ENCODE measurements at places on chromosomes 5 and 9. TPM values are rescaled to one million over a fixed set of nuclear protein-coding genes. Genes with fewer than 3 reads are reported as not detected.

DNA sequence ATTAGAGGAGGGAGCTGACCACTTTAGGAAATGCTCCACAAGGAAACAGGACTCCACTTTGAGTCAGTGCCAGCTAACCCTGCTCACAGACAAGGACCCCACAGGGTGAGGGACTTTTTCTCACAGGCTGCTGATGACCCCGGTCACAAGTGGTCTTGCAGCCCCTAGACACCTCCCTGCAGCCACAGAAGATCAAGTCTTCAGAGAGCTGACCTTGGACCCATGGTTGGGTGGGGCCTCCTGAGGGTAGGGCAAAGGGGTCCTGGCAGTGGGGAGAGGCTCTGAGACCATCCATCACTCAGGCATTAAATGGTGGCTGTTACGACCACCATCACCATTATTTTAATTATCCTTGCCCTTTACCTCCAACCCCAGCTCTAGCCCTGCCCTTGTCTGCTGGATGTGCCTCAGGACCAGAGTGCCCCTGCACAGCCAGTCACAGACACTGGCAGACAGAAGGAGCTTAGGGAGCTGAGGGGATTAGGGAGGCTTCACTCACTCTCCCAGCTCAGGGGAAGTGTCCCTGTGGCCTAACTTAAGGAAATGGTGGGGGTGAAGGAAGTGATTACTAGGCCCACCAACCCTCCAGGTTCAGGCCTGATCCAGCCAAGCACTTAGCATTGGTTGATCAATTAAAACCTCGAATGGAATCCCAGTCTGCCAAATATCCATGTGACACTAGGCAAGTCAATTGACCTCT is 1.6 kb downstream of the ACSL6 start:
- peaks cover 18% of the 10 kb centered on the region for H3K27me3 ChIP-seq
- H3K4me3 ChIP-seq: no peak overlapping the region

RXRA gene
- 85.2 TPM for total RNA-seq

DNA sequence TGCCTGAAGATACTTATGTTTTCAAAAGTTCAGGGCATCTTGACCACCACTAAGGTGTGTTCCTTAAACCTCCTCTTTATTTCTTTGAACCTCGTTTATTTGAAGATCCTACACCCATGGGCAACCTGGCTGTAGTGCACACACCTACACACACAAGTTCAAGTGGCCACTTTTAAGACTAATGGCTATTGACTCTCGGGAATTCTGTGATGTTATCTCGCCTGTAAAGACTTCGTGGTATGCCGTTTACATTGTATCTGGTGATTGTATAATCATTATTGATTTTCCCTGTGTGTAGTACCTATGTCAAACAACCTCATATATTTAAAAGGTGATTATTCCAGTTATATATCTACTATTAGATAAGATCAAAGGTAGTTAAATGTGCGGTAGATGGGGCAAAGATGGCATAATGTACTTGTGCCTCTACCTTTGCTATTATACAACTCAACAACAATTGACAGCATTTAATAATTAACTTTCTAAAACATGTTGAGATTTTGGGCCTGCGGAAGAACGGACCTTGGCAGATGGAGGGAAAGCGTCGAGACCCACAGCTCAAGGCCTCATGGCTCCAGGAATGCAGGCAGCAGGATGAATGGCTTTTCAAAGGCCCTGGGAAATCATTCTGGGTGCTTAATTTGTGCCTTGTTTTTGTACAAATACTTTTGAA is 51.4 kb upstream of the IRX2 start:
- H3K4me1 ChIP-seq: peaks cover 2% of the 10 kb centered on the region
- peak; percentile 74 for DNase-seq
- no peak overlapping the region for H3K27ac ChIP-seq
- H3K4me3 ChIP-seq: no peak overlapping the region

DNA sequence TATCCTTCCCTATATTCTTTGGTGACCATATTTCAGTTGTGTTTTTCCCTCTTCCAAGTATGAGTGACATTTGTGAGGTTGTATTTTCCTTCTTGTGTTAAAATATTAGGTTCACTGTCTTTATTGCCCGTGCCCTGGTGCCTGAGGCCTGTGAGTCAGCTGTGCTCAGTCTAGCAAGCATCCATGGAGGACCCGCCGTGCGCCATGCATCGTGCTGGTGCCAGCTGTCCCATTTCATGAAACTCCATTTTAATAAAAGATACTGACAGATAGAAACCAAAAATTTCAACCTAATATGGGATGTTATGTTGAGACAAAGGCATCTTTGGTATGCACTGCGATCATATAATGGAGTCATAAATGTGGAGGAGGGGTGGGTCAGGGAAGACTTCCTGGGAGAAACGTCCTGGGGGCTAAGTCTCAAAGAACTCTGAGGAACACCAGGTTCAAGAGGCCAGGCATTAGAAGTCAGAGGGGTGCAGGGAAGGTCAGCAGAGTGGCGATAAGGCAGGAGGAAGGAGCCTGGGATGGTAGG is 34.0 kb upstream of the FGF1 start:
- H3K4me1 ChIP-seq: no peaks in the 10 kb centered on the region
- no peak overlapping the region for H3K4me3 ChIP-seq
- no peak for DNase-seq
- no peaks in the 10 kb centered on the region for H3K36me3 ChIP-seq
- no peaks in the 10 kb centered on the region for H3K27me3 ChIP-seq

- no peak for DNase-seq
- no peaks in the 10 kb centered on the region for H3K36me3 ChIP-seq
- no peak overlapping the region for H3K27ac ChIP-seq
- H3K4me1 ChIP-seq: no peaks in the 10 kb centered on the region
Measured at GRCh38 chr5:158451203-158451992, 592.5 kb upstream of the CLINT1 start.

DNA sequence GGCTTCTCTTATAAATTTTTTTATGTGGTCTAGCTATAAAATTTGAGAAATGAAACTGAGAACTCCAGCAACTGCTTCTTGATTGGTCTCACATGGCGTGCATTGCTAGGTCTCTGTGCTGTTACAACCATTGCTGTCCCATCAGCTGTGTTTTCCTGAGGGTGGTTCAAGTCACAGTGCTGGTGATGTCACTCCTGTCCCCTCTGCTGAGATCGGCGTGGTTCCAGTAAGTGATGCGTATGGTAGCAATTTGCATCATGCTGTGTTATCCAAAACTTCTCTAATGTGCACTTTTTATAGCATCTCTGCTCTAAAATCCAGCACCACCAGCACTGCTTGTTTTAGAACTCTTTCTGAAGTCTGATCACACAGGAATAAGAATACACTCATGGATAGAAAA is 112.6 kb upstream of the ZNF608 start:
- no peaks in the 10 kb centered on the region for H3K4me1 ChIP-seq
- no peak for DNase-seq
- no peaks in the 10 kb centered on the region for H3K27me3 ChIP-seq

PDE6A gene
- total RNA-seq: not detected

DNA sequence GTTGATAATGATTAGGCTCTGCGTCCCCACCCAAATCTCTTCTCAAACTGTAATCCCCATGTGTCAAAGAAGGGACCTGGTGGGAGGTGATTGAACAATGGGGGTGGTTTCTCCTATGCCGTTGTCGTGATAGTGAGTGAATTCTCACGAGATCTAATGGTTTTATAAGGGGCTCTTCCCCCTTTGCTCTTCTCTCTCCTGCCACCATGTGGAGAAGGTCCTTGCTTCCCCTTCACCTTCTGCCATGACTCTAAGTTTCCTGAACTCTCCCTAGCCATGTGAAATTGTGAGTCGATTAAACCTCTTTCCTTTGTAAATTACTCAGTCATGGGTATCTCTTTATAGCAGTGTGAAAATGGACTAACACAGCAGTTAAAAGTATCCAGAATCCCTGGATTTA is 715.2 kb upstream of the DMAC1 start:
- no peaks in the 10 kb centered on the region for H3K4me1 ChIP-seq
- no peaks in the 10 kb centered on the region for H3K27me3 ChIP-seq
- no peak for DNase-seq

CAMSAP1 gene
- total RNA-seq: 29.8 TPM

- H3K27ac ChIP-seq: no peak overlapping the region
- DNase-seq: no peak
- H3K36me3 ChIP-seq: no peaks in the 10 kb centered on the region
Measured at GRCh38 chr9:89695441-89695891, 90.7 kb downstream of the GADD45G start.

TRIM7 gene
- total RNA-seq: 0.46 TPM

- no peak overlapping the region for H3K27ac ChIP-seq
- no peak for DNase-seq
- H3K27me3 ChIP-seq: no peaks in the 10 kb centered on the region
- H3K4me1 ChIP-seq: no peaks in the 10 kb centered on the region
- H3K4me3 ChIP-seq: no peak overlapping the region
- H3K36me3 ChIP-seq: no peaks in the 10 kb centered on the region
Measured at GRCh38 chr5:148887123-148887881, 60.9 kb downstream of the ADRB2 start.

- no peak for DNase-seq
- H3K27me3 ChIP-seq: peaks cover 5% of the 10 kb centered on the region
- peaks cover 9% of the 10 kb centered on the region for H3K4me1 ChIP-seq
- H3K27ac ChIP-seq: no peak overlapping the region
Measured at GRCh38 chr5:10585518-10585915, 21.6 kb downstream of the ANKRD33B start.

DPYSL3 gene
- total RNA-seq: 112 TPM

DNA sequence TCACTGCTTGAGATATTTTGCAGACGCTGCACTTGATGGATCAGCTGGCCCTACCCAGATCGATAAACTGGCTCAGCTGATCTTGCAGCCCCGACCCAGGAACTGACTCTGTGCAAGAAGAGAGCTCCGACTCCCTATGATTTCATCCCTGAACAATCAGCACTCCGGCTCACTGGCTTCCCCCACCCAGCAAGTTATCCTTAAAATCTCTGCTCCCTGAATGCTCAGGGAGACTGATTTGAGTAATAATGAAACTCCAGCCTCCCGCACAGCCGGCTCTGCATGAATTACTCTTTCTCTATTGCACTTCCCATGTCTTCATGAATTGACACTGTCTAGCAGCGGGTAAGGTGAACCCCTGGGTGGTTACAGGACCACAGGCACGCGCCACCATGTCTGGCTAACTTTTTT is 16.9 kb upstream of the NANS start:
- DNase-seq: no peak
- H3K27ac ChIP-seq: no peak overlapping the region
- no peaks in the 10 kb centered on the region for H3K27me3 ChIP-seq
- peaks cover 3% of the 10 kb centered on the region for H3K4me1 ChIP-seq
- no peak overlapping the region for H3K4me3 ChIP-seq

RBM18 gene
- 15.4 TPM for total RNA-seq

C9orf153 gene
- 0.12 TPM for total RNA-seq

DNA sequence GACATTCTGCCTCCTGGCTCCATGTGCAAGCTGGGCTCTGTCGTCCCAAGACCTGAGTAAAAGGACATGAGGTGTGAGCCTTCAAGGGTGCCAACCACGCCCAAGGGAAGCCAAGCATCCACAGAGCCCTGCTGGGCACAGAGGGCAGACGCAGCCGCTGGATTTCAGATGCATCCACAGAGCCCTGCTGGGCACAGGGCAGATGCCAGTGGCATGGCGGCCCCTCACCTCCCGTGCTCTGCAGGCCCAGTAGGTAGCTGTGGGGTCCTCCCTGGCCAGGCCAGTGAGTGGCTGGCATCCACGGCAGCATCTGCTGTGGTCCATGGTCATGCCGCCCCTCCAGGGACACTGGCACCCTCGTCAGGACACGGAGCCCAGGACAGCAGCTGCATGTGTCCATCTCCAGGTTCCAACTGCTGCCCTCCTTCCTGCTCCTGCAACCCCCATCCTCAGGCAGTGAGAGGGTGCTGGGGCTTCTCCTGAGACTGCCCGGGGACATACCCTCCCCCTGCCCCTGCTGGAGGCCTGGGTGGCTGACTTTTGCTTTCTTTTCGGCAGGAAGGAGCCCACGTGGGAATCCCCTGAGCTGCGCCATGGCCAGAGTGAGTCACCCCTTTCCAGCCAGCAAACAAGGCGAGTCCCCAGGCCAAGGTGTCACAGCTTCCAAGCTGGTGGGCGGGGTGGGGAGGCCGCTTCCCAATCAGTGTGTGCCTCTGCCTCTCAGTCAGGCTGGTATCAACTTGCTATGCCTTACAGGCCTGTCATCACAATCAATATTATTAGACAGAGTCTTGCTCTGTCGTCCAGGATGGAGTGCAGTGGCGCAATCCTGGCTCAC is 4.0 kb upstream of the TRAF2 start:
- no peaks in the 10 kb centered on the region for H3K27me3 ChIP-seq
- no peak overlapping the region for H3K27ac ChIP-seq
- H3K4me1 ChIP-seq: no peaks in the 10 kb centered on the region
- H3K4me3 ChIP-seq: no peak overlapping the region

DNA sequence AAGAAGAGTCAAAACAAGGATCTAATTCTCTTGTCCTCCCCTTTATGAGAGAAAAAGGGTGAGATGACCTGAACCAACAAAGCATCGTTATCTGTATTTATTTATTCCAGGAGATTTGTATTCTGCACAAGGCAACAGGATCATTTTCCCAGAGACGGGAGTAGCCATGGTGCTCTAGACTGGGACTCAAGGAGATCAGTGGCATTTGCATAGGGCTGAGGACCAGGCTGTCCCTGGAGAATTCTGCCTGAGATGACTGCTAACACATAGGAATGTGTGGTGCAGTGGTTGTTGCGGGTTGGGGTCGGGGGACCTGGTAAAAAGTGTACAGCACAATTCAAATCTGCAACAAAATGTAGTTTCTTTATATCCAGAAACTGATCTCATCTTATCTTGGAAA is 22.3 kb upstream of the ZNF474 start:
- no peaks in the 10 kb centered on the region for H3K4me1 ChIP-seq
- H3K36me3 ChIP-seq: no peaks in the 10 kb centered on the region
- no peaks in the 10 kb centered on the region for H3K27me3 ChIP-seq
- H3K4me3 ChIP-seq: no peak overlapping the region
- no peak for DNase-seq
- H3K27ac ChIP-seq: no peak overlapping the region

- H3K4me3 ChIP-seq: no peak within 1 kb of the TSS
- DNase-seq: no peak
- peaks cover 9% of the 10 kb centered on the region for H3K27me3 ChIP-seq
- peaks cover 9% of the 10 kb centered on the region for H3K4me1 ChIP-seq
Measured at GRCh38 chr5:36066540-36067210, at the start of gene UGT3A2. TSS of gene UGT3A2 (minus strand) at chr5:36066882. CDS start at chr5:36066789, 93 bp downstream.

PCDHGA6 gene
- 8.5 TPM for total RNA-seq

GRCh38 chr9:38344566-38345324 is 47.8 kb upstream of the ALDH1B1 start:
- peaks cover 12% of the 10 kb centered on the region for H3K4me1 ChIP-seq
- no peak overlapping the region for H3K27ac ChIP-seq
- no peaks in the 10 kb centered on the region for H3K27me3 ChIP-seq
- no peak overlapping the region for H3K4me3 ChIP-seq
- DNase-seq: no peak
- no peaks in the 10 kb centered on the region for H3K36me3 ChIP-seq

DNA sequence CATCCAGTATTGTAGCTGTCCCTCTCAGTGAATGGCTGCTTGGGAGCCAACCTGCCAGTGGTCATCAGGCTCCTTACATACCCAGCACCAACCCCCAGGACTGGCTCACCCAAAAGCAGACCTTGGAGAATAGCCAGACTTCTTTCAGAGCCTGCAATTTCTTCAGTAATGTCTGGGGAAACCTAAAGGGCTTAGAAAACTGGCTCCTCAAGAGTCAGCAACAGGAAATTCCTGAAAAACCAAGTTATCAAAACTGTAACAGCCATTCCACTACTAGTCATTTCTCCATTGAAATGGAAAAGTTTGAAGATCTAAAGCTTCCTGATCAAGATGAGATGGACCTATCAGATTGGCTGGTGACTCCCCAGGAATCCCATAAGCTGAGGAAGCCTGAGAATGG is 12.3 kb upstream of the STING1 start:
- no peak overlapping the region for H3K27ac ChIP-seq
- H3K4me1 ChIP-seq: peaks cover 10% of the 10 kb centered on the region
- peak; percentile 61 for DNase-seq

KCNIP1 gene
- total RNA-seq: 1.8 TPM

- H3K4me1 ChIP-seq: peaks cover 3% of the 10 kb centered on the region
- H3K4me3 ChIP-seq: no peak overlapping the region
- H3K36me3 ChIP-seq: no peaks in the 10 kb centered on the region
- no peaks in the 10 kb centered on the region for H3K27me3 ChIP-seq
Measured at GRCh38 chr5:36147681-36148080, 4.0 kb downstream of the LMBRD2 start.
